Right lobe of liver (tissue), 6 donors: ENCODE measurements at places on chromosomes 6 and 20.

GRCh38 chr6:148565321-148565926 lies 181.4 kb upstream of the UST start:
- DNase-seq: no peak
- H3K36me3 ChIP-seq: no peaks in the 10 kb centered on the region
- no peak overlapping the region for H3K27ac ChIP-seq

DNA sequence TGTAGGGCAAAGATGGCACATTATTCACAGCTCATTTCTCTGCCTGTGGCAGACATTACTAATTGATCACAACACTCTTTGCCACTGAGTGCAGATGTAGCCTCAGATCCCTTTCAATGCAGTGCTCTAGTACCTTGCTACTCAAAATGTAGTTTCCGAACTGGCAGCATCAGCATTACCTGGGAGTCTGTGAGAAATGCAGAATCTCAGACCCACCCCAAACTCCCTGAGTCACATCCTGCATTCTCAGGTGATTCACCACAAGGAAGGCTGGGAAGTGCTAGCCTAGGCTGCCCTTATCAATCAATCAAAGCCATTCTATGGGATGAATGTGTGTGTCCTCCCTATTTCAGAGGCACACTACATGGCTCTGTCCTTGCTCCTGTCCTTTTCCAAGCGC lies 58.5 kb downstream of the PCNA start:
- no peaks in the 10 kb centered on the region for H3K27me3 ChIP-seq
- H3K27ac ChIP-seq: no peak overlapping the region
- no peaks in the 10 kb centered on the region for H3K36me3 ChIP-seq
- H3K4me3 ChIP-seq: no peak overlapping the region
- no peak for DNase-seq

GRCh38 chr6:15658181-15658744 lies 4.6 kb downstream of the DTNBP1 start:
- H3K4me1 ChIP-seq: no peaks in the 10 kb centered on the region
- DNase-seq: no peak
- no peaks in the 10 kb centered on the region for H3K36me3 ChIP-seq
- no peaks in the 10 kb centered on the region for H3K27me3 ChIP-seq
- H3K4me3 ChIP-seq: no peak overlapping the region
- H3K27ac ChIP-seq: no peak overlapping the region

DNA sequence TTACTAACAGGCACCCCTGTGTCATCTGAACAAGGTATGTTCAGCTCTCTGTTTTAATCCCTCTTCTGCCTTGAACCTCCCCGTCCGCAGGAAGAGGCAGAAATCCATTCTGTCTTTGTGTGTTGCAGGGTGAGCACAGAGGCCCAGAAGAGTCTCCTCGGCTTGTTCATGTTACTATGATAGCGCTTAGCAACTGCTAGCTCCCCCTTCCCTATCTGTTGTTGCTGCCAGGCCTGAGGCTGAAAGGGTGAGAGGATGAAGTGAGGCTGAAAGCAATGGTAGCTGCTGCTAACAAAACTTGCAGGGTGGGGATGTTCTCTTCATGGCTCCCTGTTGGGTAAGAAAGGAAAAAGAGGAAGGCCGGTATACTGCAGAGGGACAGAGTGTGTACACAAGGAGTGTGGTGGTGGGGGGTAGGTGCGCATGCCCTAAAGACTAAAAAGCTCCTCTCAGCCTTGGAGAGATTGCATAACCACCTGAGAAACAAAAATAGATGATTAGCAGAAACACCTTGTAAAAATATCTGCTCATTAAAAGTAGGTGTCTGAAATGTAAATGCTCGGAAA lies 55.2 kb upstream of the CITED2 start:
- H3K4me3 ChIP-seq: no peak overlapping the region
- H3K27ac ChIP-seq: no peak overlapping the region
- no peaks in the 10 kb centered on the region for H3K4me1 ChIP-seq
- no peak for DNase-seq

DNA sequence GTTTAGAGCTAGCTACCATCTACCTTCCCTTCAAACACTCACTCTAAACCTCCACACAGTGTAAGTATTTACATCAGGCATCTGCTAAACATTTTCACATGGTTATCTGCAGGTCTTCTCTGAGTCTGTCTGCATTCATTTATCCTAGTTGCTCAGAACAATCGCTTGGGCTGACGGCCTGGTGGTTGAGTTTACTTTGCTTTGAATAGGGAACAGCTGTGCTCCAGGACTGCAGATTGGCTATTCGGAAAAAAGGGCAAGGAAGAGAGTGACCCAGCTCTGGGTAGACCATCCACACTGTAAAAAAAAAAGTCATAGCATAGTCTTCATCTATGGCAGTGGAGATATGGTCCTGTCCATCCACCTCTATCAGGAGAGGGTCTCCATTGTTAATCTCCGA lies 115.3 kb upstream of the ESR1 start:
- H3K27me3 ChIP-seq: no peaks in the 10 kb centered on the region
- no peaks in the 10 kb centered on the region for H3K4me1 ChIP-seq
- H3K27ac ChIP-seq: no peak overlapping the region
- H3K36me3 ChIP-seq: no peaks in the 10 kb centered on the region

GRCh38 chr6:73182021-73182607 lies 43.2 kb downstream of the KHDC1L start:
- no peak for DNase-seq
- no peak overlapping the region for H3K27ac ChIP-seq
- no peaks in the 10 kb centered on the region for H3K36me3 ChIP-seq
- H3K4me3 ChIP-seq: no peak overlapping the region

DNA sequence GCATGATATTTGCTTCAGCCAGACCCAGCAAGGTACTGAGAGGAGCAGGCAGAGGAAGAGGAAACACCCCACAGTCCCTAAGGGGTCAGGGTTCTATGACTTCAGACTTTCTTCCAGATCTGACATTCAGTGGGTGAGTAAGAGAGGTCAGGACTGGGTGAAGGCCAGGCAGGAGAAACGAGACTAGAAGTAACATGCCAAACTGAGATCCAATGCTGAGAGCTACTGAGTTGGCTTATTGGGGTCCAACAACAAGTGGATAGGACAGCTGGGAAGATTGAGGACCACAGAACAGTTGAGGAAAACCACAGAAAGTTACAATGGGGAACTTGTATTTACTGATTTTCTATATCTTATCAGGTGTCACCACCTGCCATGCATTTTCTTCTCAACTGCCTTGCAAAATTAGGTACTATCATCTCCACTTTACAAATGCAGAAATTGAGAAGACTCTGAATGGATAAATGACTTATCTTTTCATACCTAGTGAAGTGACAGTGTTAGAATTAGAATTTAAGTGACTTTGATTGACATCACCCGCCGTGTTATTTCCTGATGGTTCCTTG lies 43.8 kb upstream of the HIVEP1 start:
- no peaks in the 10 kb centered on the region for H3K4me1 ChIP-seq
- no peak overlapping the region for H3K27ac ChIP-seq
- DNase-seq: no peak

GRCh38 chr6:150697515-150697914 lies 97.8 kb downstream of the PLEKHG1 start:
- no peaks in the 10 kb centered on the region for H3K36me3 ChIP-seq
- no peak for DNase-seq
- no peak overlapping the region for H3K27ac ChIP-seq
- no peak overlapping the region for H3K4me3 ChIP-seq

DNA sequence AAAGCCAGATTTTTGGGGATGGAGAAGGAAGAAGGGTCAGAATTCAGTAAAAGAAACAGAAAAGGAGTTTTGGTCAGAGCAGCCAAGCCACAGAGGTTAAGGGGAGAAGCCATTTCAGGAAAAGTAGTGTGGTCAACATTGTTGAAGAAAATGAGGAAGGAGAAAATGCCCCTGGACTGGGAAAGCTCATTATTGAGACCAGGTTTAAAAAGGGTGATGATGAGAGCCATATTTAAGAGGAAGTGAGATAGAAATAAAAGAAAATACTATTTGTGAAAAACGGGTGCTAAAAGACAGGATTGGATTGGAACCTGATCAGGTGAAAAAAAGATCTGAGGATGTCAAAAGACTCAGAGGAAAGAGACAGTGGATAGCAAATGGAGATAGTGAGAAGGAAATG lies 75.8 kb downstream of the CEP162 start:
- no peaks in the 10 kb centered on the region for H3K27me3 ChIP-seq
- H3K4me3 ChIP-seq: no peak overlapping the region
- H3K27ac ChIP-seq: no peak overlapping the region
- H3K36me3 ChIP-seq: no peaks in the 10 kb centered on the region

DNA sequence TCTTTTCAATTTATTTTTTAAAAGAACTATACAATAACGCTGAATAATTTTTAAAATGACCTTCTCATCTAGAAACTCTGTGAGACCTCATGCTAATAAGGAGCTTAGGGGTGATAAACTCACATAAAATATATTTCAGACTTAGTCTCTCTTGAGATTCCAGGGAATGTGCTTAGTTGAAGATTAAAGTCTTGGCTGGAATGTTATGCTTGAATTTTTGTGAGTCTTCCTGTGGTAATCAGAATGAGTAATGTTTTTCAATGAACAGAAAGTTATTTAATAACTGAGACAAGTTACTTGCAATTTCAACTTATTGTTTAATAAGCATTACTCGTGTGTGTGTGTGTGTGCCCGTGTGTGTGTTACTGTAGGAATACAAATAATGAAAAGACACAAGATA lies 379.9 kb upstream of the EPHA7 start:
- DNase-seq: no peak
- H3K4me3 ChIP-seq: no peak overlapping the region
- no peaks in the 10 kb centered on the region for H3K27me3 ChIP-seq
- H3K27ac ChIP-seq: no peak overlapping the region
- no peaks in the 10 kb centered on the region for H3K4me1 ChIP-seq

GRCh38 chr6:114534813-114535212 lies 192.0 kb upstream of the HS3ST5 start:
- no peaks in the 10 kb centered on the region for H3K4me1 ChIP-seq
- H3K27me3 ChIP-seq: no peaks in the 10 kb centered on the region
- H3K27ac ChIP-seq: no peak overlapping the region
- DNase-seq: no peak
- no peaks in the 10 kb centered on the region for H3K36me3 ChIP-seq

- DNase-seq: no peak
- H3K27ac ChIP-seq: no peak overlapping the region
- no peaks in the 10 kb centered on the region for H3K36me3 ChIP-seq
- no peaks in the 10 kb centered on the region for H3K4me1 ChIP-seq
Observed at GRCh38 chr6:147974376-147974775, 368.3 kb upstream of the SASH1 start.

GRCh38 chr6:114108119-114109002 lies 137.4 kb upstream of the HDAC2 start:
- no peak overlapping the region for H3K4me3 ChIP-seq
- no peak overlapping the region for H3K27ac ChIP-seq
- no peaks in the 10 kb centered on the region for H3K4me1 ChIP-seq

DNA sequence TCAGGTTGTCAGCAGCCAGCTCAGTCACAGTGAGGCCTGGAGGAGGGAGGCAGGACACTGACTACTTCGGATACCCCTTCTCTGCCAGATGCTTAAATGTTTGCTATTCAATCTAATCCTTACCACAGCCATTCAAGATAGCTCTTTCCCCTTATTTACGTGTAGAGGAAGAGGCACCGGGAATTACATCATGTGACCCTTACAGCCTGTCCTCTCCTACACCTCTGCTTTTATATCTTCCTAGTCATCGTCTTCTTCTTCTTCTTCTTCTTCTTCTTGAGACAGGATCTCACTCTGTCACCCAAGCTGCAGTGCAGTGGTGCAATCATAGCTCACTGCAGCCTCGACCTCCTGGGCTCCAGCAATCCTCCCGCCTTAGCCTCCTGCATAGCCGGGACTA lies 148.1 kb upstream of the NEDD9 start:
- no peaks in the 10 kb centered on the region for H3K27me3 ChIP-seq
- H3K4me3 ChIP-seq: peak overlapping the region; percentile 31
- no peak overlapping the region for H3K27ac ChIP-seq
- DNase-seq: no peak
- H3K36me3 ChIP-seq: no peaks in the 10 kb centered on the region
- H3K4me1 ChIP-seq: no peaks in the 10 kb centered on the region

DNA sequence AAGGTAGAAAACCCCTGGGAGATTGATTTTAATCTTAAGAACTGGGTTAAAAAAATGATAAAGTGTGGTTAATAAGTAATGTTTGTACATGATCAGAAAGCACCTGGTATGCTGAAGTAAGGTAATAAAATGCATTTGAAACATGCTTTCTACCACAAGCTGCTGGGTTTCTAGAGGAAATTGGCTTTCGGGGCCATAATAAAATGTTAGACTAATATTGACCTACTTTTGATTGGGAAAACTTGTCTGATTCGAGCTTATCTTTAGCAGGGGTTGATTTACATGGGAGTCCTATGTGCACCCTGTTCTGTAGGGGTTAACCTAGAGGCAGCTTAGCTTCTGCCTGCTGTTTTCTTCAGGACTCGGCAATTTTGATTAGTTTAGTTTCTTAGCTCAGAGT lies 50.5 kb downstream of the CRYBG1 start:
- H3K4me1 ChIP-seq: no peaks in the 10 kb centered on the region
- no peak overlapping the region for H3K4me3 ChIP-seq
- H3K27me3 ChIP-seq: no peaks in the 10 kb centered on the region
- H3K36me3 ChIP-seq: no peaks in the 10 kb centered on the region
- DNase-seq: no peak

GRCh38 chr6:139778688-139779087 lies 404.2 kb upstream of the CITED2 start:
- H3K27me3 ChIP-seq: no peaks in the 10 kb centered on the region
- no peaks in the 10 kb centered on the region for H3K4me1 ChIP-seq
- no peaks in the 10 kb centered on the region for H3K36me3 ChIP-seq

GRCh38 chr6:43454696-43455530 lies 435 bp downstream of the DLK2 start:
- no peaks in the 10 kb centered on the region for H3K27me3 ChIP-seq
- H3K4me1 ChIP-seq: no peaks in the 10 kb centered on the region
- no peaks in the 10 kb centered on the region for H3K36me3 ChIP-seq
- H3K4me3 ChIP-seq: peak overlapping the region; percentile 39
- H3K27ac ChIP-seq: no peak overlapping the region
- peak; percentile 89 for DNase-seq

- no peaks in the 10 kb centered on the region for H3K27me3 ChIP-seq
- H3K4me3 ChIP-seq: no peak overlapping the region
- no peak for DNase-seq
- peaks cover 21% of the 10 kb centered on the region for H3K4me1 ChIP-seq
- no peaks in the 10 kb centered on the region for H3K36me3 ChIP-seq
Observed at GRCh38 chr6:11007715-11008608, 36.1 kb downstream of the ELOVL2 start.

DNA sequence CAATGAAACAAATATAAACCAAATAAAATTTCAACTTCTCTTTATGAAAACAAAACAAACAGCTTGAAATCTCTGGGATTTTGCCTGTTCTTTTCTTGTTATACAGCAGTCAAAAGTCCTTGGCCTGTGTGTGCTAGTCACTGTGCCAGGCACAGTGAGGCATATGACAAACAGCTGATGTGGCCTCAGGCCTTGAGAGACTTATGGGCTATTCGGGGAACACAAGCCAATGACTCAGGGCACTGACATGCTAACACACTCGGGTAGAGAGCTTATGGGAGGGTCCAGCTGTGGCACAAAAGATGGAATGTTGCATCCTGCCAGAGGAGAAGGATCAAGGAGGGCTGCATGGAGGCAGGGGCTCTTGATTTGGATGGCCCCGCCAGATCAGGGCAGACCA lies 95.4 kb upstream of the NKX2-2 start:
- H3K27me3 ChIP-seq: no peaks in the 10 kb centered on the region
- no peaks in the 10 kb centered on the region for H3K4me1 ChIP-seq
- no peak overlapping the region for H3K4me3 ChIP-seq
- no peak for DNase-seq
- H3K27ac ChIP-seq: no peak overlapping the region
- H3K36me3 ChIP-seq: no peaks in the 10 kb centered on the region

GRCh38 chr6:24004062-24004461 lies 122.0 kb upstream of the NRSN1 start:
- H3K4me3 ChIP-seq: no peak overlapping the region
- H3K4me1 ChIP-seq: no peaks in the 10 kb centered on the region
- no peaks in the 10 kb centered on the region for H3K27me3 ChIP-seq
- H3K27ac ChIP-seq: no peak overlapping the region
- H3K36me3 ChIP-seq: no peaks in the 10 kb centered on the region
- DNase-seq: no peak
